ENCODE measurements at places on chromosomes 3 and 15.

- DNase-seq = no peak
These were observed 53.6 kb downstream of the LMCD1 start for GRCh38 chr3:8555113-8555661.

GRCh38 chr15:61827131-61827530, 233.1 kb downstream of the VPS13C start:
- DNase-seq = no peak

GRCh38 chr15:54273928-54274327, 295.7 kb downstream of the UNC13C start:
- no peak for DNase-seq

GRCh38 chr15:38075466-38075865, 141.0 kb downstream of the TMCO5A start:
- DNase-seq = no peak

DNA sequence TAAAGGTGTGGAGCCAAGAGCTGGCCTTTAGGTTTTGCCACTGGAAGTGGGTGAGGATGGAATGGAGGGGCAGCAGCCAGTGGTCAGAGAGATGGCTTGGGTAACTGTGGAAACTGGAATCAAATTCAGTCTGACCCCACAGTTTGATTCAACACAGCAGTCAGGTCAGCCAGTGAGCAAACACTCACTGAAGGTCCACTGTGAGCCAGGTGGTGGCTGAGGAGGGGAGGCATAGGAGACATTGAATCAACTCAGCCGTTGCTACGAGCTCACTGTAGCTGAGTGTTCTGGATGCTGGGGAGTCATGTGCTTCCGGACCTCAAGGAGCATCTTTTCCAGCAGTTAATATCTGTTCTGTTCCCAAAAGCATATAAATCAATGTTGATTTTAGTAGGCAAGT, 37.5 kb downstream of the LPP start:
- DNase-seq = no peak

DNA sequence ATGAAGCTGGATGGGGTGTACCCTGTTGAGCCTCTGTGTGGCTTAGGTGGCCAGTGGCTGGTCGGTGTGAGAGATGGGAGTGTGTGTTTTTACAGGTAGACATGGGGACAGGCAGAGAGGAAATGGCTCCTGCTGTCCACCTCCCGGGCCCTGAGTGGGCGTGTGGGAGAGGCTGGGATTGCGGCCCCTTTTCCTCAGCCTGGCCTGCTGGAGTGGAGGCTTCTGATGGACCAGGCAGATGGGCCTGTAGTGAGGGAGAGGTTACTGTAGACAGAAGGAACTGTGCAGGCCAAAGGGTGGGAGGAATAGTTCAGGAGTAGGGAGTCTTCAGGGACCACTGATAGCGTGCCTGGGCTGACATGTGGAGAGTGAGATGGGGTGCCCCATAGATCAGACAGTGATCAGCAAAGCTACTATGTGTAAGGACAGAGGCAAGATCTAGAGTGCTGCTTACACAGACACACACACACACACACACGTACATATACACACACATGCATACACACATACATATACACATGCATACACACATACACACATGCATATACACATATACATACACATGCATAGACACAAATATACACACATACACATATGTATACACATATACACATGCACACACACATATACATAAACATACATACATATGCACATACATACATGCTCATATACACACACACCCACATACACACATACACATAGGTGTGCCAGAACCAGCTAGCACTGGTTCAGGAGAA, 26.4 kb downstream of the ACAA1 start:
- no peak for DNase-seq

- DNase-seq = peak; percentile 69
These were observed 509.1 kb downstream of the SHQ1 start for GRCh38 chr3:72338942-72339669.

GRCh38 chr15:85906640-85907039, 111.9 kb upstream of the KLHL25 start:
- DNase-seq = no peak

GRCh38 chr3:186142393-186142932, 33.6 kb upstream of the ETV5 start:
- no peak for DNase-seq

DNA sequence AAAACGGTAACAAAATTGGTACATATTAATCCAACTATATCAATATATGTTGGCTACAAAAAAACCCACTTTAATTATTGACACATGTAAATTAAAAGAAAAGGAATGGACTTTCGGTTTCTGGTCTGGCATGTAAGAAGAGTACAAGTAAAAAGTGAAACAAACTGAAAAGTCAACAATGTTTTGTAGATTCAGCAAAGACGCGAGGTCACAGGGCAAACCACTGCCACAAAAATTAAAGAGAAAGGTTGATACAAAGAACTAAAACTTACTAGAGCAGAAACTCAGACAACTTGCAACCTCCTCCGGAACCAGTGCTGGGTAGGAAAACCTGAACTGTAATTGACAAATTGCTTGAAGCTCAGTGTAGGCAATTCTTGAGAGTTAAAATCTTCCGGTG, 110.6 kb upstream of the ARPP21 start:
- DNase-seq = no peak

GRCh38 chr15:81087694-81088093, 46.4 kb upstream of the CFAP161 start:
- no peak for DNase-seq

DNA sequence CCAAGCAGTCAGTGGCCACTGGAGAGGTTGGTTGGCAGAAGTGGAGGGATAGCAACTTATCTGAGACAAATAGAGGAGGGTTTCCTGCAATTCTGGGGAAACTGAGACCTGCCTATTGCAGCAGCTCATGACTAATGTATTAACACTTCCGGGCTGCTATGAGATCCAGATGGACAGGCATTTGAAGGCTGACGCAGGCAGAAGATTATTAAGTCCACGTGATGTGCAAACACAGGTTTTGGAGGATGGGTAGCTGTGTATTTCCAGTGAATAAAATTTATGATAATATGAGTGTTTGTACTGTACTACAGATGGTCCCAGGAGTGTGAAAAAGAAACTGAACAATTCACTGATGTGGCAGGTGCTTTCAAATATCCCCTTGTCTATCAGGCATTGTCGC, 28.5 kb upstream of the CFAP161 start:
- DNase-seq = no peak

- no peak for DNase-seq
These were observed 13.4 kb upstream of the ZNF639 start for GRCh38 chr3:179309225-179310078.

GRCh38 chr15:66241087-66241907, 12.3 kb downstream of the MEGF11 start:
- DNase-seq = no peak

DNA sequence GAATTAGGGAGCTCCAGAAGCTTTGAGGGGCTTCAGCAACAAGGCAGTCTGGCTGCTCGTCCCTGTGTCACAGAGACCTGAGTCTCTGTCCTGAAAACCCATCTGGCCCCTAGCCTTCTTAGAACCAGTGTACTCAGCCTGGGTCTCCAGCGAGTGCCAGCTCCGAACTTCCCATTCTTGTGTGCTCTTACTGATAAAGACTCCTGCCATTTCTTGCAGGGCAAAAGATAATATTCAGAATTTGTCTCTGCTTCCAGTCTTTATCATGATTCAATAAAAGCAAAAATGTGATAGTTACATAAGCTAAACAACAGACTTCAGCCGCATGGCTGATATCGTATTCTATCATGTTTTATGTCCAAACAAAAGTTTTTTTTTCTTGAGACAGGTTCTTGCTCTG, 36.0 kb upstream of the BCL2A1 start:
- DNase-seq = no peak

DNA sequence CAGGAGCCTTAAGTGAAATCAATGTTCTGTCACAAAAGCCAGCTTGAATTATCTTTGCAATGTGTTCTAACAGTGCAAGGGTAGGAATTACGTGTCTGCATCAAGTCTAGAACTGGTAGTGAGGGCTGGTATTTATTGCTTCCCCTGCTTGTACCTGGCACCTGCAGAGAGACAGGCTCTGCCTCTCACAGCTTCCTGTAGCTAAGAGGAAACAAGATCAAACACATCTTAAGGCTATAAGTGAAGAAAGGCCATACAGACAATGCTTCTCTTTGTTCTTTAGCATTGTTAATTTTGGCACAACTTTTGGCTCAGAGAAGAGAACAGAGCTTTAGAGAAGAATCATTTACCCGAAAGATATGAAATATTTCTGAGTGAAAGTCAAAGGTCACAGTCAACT, 479.9 kb downstream of the GRM7 start:
- DNase-seq = no peak

DNA sequence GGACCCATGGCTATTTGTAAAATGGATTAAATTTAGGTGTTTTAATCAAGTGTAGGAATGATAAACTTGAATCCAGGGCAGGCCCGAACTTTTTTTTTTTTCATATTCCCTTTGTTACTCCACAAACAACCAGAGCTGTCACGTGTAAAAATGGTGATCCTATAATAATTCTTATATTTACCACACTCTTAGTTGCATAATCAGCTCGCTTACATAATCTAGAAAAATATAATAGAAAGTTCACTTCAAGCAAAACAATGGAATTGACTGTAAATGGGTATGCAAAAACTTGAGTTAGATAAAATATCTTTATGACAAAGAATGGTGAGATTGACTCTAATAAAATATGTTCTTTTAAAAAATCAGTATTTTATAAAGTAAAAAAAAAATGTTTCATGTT, 2.1 kb upstream of the PAQR9 start:
- no peak for DNase-seq

DNA sequence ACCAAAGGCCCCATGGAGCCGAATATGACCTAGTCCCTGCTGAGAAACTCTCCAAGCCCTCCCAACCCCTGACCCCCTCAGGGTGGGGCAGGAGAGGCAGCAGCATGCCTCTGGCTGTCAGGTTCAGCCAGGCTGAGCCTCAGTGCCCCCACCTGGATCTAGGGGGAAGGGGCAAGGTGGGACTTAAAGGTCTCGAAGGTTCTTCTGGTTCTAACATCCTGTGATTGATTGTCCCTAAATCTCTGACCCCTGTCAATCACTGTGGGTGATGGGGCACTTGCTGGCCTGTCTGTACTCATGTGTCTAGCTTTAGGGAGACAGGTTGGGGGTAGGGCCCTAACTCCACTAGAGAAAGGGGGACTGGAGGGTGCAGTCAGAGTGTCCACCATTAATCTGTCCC, 13.8 kb downstream of the NBEAL2 start:
- DNase-seq = no peak

DNA sequence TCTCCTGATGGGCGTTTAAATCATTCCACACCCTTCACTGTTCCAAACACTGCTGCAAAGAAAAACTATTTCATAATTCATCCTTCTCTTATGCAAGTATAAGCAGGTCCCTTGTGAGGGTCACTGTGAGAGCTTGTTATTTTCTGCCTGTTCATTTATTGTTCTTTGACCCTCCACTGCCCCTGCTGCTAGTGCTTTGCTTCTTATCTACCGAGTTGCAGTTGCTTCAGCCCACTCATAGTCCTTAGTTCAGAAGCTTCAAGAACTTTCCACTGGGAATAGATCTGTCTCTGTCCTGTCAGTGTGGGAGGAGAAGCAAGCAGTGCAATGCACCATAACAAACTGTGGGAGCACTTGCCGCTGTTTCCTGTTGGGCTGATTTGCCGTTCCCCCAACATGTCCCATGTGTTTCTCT, 39.8 kb downstream of the RIOX2 start:
- DNase-seq = no peak

- no peak for DNase-seq
These were observed 45.3 kb upstream of the MAGEF1 start for GRCh38 chr3:184757022-184757651.

DNA sequence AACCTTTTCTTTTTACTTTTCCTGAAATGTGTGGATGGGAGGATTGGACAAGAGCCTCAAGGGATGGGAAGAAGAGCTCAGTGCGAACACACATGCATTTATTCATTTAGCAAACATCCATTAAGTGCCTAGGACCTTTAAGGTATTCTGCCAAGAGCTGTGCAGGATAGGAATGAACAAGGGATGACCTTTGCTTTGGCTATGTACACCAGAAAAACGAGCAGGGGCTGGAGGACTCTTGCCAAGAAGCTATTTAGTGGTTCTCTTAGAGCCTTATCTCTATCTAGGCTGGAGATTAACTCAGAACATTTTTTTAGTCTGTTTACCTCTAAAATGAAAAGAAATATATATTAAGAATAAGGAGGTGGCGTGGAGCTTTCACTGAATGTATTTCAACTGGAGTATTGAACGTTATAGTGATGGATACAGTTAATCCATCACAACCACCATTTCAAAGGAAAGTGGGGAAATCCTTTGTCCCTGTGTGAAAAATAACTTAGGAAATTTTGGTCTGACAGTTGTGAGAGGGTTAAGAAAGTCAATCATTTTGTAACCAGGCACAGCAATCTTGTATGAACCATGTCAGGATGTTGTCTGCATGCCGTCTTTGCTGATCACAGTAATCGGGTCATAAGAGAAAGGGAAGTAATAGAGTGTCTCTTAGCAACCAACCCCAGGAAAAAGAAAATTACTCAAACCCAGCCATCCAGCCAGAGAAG, 279.0 kb downstream of the LPP start:
- no peak for DNase-seq

- no peak for DNase-seq
These were observed 110.3 kb downstream of the CYP19A1 start for GRCh38 chr15:51227940-51228732.

- DNase-seq = no peak
These were observed 19.1 kb downstream of the IREB2 start for GRCh38 chr15:78457101-78457500.

DNA sequence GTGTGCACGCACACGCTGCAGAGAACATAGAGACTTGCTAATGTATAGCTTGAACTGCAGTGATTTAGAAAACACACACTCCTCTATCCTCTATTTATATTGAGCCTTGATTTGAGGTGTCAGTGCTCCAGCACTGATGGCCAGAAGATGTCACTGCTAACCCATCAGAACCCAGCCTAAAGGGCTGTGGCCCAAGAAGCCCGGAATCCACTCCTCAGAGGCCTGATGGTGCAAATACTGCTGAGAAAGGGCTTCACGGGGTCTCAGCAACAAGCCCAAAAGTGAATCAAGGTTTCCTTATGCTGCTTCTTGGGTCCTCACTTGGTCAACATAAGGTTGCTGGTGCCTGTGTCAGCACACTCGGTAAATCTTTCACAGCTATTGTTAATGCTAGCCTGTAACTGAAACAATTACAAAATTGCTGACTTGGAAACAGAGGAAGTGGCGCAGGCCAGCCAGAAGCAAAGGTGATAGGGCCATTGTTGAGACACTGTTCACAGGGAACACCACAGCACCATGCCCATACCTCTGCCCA, 60.3 kb downstream of the HEG1 start:
- peak; percentile 4 for DNase-seq

DNA sequence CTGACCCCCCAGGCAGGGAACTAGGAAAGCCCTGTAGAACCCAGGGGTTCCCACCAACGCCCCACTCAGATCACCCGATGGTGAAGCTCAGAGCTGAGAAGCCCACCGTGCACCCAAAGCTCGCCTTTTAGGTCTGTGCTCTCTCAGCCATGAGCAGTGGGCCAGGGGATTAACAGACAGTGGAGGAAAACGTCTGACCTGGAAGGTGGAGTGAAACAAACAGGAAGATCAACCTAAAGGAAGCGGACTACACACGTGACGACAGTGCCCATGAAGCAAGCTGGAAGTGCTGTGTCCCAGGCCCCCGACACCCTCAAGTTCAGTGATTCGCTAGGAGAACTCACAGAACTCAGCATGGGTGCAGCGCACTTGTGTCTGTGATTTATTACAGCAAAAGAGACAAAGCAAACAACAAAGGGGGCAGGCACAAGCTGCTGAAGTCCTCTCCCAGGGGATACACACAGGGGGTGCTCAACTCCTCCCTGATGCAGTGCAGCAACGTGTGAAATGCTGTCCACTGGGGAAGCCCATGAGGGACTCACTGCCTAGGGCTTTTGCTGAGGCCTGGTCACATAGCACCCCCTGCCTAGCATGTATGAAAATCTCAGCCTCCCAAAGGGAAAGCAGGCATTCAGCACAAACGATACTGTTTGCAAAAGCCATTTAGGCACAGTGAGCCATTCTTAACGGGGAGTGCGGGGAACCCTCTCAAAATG, 43.5 kb downstream of the CFAP92 start:
- DNase-seq = no peak
